ENCODE measurements at places on chromosomes 12 and 14.
A peak's percentile ranks its signal among the peaks of the same experiment; 100 is the strongest.

DNA sequence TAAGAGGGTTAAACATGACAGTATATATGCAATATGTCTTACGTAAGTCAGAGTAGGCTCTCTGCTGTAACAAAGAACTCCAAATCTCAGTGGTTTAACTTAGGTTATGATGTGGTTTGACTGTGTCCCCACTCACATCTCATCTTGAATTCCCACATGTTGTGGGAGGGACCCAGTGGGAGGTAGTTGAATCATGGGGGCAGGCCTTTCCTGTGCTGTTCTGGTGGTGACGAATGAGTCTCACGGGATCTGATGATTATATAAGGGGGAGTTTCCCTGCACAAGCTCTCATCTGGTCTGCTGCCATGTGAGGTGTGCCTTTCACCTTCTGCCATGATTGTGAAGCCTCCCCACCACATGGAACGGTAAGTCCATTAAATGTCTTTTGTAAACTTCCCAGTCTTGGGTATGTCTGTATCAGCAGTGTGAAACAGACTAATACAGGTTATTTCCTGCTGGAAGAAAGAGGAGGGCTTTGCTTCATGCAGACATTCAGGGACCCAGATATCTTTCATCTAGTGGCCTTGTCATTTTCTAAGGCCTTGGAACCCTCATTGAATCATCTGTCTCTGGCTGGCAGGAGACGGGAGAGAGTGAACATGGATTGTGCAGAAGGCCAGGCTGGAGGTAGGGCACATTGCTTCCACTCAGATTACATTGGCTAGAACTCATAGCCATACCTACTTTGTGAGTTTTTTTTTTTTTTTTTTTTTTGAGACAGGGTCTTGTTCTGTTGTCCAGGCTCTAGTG, 96.1 kb downstream of the CRADD start:
- DNase-seq: peak; percentile 60

- no peak for DNase-seq
Observed at GRCh38 chr12:118183155-118183554, 47.2 kb downstream of the PEBP1 start.

GRCh38 chr14:43983721-43984120, 523.4 kb downstream of the FSCB start:
- DNase-seq: no peak

DNA sequence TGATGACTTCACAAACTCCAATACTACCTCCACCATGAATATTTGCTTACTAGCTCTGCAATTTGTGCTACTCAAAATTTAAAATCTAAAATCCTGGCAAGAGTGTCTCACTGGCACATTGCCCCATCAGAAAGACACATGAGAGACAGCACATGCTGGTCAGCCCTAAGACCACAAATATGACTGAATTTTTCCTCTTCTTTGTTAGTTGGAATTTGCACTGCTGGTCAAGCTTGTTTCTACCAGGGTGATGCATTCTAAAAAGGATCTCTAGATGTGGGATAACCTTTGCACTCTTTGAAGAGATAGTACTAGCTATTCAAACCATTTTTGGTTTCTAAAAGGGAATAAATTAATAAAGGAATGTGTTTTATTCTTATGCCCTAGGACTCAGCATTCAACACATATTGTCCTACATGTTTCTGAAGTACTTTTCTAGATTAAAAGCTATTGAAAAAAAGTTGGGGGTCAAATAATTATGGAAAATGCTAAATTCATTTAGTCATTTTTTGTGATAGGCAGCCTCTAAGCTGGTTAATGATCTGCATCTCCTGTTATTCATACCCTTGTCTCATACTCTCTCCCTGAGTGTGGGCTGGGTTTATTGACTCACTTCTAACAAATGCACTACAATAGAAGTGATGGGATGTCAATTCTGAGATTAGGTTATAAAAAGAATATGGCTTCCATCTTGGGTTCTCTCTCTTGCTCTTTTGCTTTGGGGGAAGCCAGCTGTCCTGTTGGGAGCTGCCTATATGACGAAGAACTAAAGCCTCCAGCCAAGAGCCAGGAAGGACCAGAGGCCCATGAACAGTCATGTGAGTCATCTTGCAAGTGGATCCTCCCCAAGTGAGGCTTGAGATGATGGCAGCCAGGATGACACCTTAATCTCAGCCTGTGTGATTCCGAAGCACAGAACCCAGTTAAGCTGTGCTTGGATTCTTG, 211.5 kb upstream of the CRY1 start:
- no peak for DNase-seq

- no peak for DNase-seq
Observed at GRCh38 chr12:48910196-48910595, 15.1 kb downstream of the FKBP11 start.

DNA sequence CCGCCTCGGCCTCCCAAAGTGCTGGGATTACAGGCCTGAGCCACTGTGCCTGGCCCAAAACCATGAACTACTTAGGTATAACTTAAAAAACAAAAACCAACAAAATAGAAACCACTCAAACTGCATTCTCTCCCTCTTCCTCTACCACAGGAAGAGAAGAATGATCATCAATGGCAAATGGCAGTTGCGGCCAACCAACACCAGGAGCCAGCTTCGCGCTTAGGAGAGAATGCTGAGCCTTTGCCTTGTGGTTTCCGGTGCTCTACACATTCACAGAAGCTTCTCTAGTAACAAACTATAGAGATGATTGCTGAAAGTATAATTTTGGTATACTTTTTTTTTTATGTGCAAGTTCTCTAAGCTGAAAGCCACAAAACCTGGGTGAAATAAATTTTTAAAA, 17.1 kb downstream of the CATSPERB start:
- peak; percentile 24 for DNase-seq

DNA sequence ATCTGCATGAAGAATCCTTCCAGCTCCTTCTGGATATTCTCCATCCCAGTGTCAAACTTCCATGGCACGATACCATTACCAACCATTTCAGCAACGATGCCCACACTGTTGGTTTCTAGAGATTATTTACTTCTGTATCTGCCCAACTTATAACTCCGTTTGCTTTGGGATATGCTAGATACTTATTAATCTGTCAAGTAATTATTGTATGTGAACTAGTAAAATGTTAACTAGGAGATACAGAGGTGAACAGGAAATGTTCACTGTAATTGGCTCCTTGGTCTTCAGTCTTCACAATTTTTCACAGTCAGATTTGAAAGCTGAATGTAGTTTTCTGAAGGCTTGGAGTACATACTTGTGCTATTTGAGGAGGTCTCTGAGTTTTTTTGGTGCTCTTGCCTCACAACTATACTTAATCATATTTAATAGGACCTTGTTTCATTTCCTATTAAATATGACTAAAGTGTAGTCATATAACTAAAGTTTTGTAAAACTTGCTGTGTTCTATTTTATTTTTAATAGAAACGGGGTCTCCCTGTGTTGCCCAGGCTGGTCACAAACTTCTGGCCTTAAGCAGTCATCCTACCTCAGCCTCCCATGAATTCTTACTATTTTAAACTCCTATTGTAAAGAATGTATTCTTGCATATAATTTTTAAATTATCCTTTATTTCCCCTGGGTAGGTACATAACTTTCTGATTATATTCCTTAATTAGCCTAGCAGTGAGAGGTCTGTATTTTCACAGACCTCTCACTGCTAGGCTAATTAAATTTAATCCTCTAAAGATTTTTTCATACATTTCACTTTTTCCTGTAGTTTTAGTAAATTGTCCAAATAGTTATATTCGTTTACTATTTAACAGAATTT, 79.7 kb downstream of the FGD4 start:
- no peak for DNase-seq

GRCh38 chr12:52004042-52004648, 2.6 kb upstream of the TAMALIN start:
- no peak for DNase-seq

DNA sequence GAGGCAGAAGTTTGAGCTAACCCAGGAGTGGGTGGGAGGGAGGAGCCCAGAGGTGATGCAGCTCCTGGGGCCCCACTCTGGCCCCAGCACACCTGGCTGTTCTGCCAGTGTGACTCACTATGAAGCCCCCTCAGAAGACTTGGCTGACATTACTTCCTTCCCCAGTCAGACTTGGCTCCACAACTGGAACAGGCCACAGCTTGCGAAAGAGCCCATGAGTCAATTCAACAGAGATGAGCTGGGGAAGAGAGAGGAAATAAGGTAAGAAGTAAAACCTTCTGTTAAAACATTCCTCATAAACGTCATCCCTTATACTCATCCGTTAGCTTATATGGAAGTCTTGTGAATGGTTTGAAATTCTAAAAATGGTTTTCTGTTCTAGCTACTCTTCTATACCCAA, 245.9 kb downstream of the ADAMTS20 start:
- no peak for DNase-seq

- DNase-seq: no peak
Observed at GRCh38 chr12:131975228-131975627, 25.5 kb downstream of the EP400 start.

DNA sequence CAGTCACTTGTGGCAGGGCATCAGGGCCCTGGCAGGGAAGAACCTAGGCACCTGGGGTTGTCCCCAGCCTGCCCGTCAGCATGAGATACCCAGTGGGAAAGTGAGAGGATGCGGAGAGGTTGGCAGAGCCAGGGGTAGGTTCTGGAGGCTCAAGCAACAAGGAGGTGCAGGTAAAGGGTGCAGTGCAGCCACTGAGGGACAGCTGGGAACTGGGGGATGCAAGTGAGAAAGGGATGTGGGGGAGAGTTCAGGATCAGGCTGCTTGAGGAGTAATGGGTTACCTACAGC, 18.7 kb downstream of the VASH1 start:
- DNase-seq: no peak

GRCh38 chr14:104700225-104700651, 10.8 kb downstream of the INF2 start:
- DNase-seq: no peak
